ENCODE measurements at places on chromosomes 7 and 10.

DNA sequence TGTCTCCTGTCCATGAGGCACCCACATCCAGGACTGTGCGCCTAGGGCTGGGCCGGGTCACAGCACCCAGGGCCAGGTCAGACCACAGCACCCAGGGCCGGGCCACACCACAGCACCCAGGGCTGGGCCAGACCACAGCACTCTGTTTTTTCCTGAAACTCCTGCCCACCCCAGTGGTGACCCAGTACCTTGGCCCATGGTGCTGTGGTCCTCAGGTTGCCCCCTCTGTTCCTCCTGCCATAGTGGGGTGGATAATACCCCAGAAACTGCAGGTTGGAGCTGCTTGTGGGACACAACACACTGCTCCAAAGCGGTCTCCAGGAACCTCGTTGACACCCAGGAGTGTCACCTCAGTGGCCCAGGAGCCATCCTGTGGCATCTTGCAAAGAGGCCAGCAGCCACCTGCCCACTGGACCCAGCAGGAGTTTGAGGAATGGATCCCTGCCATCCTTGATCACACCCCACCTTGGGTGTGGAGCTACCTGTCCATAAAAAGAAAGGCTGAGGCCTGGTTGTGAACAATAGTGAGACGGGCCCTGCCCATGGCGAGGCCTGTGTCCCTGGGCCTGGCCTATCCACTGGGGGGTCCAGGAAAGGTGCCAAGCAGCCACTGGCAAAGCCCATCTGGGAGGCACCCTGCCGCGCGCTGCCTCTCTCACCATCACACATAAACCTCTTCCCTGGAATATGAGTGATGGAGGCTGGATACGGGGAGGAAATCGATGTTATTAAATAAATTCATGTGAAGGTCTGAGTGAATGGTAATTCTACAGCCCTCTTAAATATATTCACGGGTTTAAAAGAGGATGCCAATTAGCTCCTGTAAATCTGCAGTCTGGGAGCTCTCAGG, 89.0 kb downstream of the NKX6-2 start:
- no peaks in the 10 kb centered on the region for H3K36me3 ChIP-seq
- DNase-seq: peak; percentile 46
- H3K27ac ChIP-seq: no peak overlapping the region
- no peak overlapping the region for H3K4me3 ChIP-seq
- H3K27me3 ChIP-seq: no peaks in the 10 kb centered on the region

DNA sequence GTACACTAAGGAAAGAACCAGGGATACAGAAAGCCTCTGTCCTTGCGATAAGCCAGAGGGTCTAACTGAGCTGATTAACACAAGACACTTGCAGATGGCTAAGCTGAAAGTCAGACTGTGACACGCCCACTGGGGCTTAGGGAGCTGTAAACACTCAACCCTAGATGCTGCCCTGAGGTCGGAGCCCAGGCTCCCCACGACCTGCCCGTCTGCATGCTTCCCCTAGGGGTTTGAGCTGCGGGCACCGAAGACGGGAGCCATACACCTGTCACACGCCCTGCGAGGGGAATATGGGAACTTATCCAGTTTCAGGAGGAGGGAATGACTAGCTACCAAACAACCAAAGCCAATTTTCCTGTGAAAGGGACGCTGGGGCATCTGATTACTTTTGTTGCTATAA, 96.0 kb downstream of the HTR5A start:
- H3K4me3 ChIP-seq: no peak overlapping the region
- H3K27ac ChIP-seq: no peak overlapping the region
- H3K36me3 ChIP-seq: no peaks in the 10 kb centered on the region
- H3K27me3 ChIP-seq: peaks cover 2% of the 10 kb centered on the region
- DNase-seq: no peak
- no peaks in the 10 kb centered on the region for H3K4me1 ChIP-seq

- H3K27ac ChIP-seq: no peak overlapping the region
- H3K27me3 ChIP-seq: no peaks in the 10 kb centered on the region
These were observed 6.3 kb upstream of the LIPF start for GRCh38 chr10:88657901-88658300.

GRCh38 chr10:93357680-93358079, 124.5 kb downstream of the MYOF start:
- H3K27ac ChIP-seq: no peak overlapping the region
- H3K27me3 ChIP-seq: no peaks in the 10 kb centered on the region
- H3K36me3 ChIP-seq: peaks cover 88% of the 10 kb centered on the region
- H3K4me1 ChIP-seq: no peaks in the 10 kb centered on the region
- no peak for DNase-seq

DNA sequence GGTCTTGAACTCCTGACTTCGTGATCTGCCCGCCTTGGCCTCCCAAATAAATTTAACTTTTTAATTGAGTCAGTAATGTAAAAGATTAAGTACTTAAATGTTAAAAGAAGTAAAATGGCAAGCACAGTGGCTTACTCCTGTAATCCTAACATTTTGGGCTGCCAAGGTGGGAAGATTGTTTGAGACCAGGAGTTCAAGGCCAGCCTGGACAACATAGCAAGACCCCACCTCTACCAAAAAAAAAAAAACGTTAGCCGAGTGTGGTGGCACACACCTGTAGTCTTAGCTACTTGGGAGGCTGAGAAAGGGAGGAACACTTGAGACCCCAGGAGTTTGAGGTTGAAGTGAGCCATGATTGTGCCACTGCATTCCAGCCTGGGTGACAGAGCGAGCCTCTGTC, 26.1 kb downstream of the PHTF2 start:
- H3K4me1 ChIP-seq: no peaks in the 10 kb centered on the region
- H3K36me3 ChIP-seq: no peaks in the 10 kb centered on the region
- H3K4me3 ChIP-seq: no peak overlapping the region
- no peaks in the 10 kb centered on the region for H3K27me3 ChIP-seq
- H3K27ac ChIP-seq: no peak overlapping the region
- no peak for DNase-seq

All from upper lobe of right lung (tissue), 1 donor.